ENCODE measurements at places on chromosomes 5 and 9.
A peak's percentile ranks its signal among the peaks of the same experiment; 100 is the strongest.

- no peak for DNase-seq
Observed at GRCh38 chr5:94027145-94027544, 285.7 kb upstream of the POU5F2 start.

DNA sequence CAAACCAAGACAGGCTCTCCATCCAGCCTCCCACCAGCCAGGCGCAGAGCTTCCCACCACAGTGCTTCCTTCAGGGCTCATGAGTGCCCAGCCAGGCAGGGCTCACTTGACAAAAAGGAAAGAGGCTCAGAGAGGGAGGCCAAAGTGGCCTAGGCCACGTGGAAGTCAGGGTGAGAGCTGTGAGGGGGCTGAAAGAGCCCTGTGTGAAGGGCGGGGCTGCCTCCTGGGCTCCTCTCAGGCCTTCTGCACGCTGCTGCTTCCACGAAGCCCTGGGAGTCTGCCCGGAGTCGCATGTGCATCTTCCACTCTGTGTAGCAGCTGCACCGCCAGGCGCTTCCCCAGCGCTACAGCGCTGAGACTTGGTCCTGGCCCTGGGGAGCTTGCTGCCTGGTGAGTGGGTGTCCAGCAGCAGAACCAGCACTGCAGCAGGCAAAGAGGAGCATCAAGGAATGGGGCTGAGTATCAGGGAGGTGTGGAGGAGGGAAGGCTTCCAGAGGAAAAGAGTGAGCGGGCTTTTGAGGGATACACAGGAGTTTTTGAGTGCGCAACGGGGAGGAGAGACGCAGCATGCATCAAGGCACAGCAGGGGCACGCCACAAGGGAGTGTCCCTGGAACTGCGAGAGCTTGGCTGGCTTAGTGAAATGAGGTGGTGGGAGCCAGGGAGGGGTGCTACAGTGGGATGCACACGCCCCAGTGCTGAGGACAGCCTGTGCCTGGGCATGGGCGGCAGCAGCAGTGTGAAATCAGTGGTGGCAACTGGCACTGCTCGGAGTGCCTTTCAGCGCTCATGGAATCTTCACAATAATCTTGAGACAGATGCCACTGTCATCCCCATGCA, 178.0 kb downstream of the GAPVD1 start:
- DNase-seq, result no peak

DNA sequence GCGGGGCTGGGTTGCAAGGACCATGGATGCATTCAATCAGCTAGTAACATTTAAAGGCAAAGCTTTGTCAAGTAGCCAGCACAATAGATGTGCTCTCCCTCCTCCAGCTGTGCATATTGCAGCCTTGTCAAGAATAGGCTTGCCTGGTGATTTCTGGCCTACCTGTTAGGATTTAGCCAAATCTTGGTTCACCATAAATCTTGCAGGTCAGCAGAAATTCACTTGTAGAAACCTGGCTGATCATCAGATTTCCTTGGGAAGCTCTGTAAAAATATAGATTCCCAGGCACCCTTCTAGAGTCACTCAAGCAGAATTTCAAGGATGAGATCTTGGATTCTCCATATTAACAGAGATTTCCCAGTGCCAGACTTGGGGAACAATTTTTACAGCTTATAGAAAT, 152.2 kb upstream of the SLC12A2 start:
- no peak for DNase-seq

- DNase-seq, result no peak
Observed at GRCh38 chr5:116830079-116830478, 255.5 kb upstream of the SEMA6A start.

DNA sequence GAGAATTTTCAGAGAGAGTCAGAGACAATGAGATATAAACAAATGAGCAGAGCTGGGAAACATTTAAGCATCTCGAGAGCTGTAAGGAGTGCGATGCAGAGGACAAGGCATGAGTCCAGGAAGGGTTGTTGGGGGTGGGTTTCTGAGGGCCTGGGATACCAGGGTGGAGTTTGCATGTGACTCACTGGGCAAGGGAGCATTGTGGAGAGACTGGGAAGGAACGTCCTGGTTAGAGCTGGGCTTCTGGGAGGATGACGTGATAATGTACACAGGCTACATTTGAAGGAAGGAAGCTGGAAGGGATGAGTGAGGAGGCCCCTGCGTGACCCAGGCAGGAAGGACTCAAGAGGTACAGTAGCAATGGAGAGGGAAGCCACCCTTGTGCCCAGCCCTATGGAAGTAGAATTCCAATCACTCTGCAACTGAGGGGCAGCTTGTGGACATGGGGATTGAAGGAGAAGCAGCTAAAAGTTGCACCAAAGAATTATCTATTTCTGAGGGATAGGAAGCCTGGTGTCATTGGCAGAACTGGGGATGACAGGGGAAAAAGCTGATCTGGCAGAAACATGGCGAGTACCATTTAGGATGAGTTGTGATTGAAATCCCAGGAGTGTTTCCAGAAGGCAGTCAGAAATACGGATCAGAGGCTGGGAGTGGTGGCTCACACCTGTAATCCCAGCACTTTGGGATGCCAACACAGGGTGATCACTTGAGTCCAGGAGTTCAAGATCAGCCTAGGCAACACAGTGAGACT, 59.3 kb upstream of the AFAP1L1 start:
- no peak for DNase-seq

DNA sequence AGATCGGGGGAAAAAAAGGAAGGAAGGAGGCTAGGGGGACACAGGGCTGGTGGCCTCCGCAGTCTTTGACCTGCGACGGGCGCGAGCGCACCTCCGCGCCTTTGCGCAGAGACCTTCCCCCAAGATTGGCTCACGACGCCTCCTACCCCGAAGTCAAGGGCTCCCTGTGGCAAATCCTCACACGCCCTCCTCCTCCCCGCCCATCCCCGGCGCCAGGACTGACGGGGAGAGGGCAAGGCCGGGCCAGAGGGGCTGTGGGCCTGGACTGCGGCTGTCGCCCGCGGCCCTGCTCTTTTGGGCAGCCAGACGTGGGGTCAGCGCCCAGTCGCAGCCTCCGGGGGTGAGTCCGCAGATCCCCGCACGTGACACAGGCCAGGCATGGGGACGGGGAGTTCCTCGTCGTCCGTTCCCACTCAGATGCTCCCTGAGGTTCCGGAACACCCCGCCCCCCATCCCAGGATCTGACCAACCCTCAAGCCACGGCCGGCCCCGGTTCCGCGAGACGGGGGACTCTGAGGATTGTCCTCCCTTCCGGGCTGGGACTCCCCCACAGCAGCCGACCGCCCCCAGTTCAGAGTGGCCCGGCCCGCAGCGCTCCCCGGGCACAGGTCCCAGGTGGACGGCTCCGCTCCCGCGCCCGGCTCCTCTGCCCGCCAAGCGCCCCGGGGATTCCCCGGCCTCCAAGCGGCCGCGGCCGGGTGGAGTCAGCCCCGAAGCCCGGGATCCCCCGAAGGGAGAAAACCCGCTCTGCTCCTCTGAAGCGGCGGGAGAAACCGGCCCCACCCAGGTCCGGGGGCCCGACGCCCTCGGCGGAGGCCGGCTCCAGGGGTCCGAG, 543 bp upstream of the ANKRD33B start:
- DNase-seq, result peak; percentile 65

GRCh38 chr5:113042491-113043243, 66.1 kb downstream of the DCP2 start:
- no peak for DNase-seq

DNA sequence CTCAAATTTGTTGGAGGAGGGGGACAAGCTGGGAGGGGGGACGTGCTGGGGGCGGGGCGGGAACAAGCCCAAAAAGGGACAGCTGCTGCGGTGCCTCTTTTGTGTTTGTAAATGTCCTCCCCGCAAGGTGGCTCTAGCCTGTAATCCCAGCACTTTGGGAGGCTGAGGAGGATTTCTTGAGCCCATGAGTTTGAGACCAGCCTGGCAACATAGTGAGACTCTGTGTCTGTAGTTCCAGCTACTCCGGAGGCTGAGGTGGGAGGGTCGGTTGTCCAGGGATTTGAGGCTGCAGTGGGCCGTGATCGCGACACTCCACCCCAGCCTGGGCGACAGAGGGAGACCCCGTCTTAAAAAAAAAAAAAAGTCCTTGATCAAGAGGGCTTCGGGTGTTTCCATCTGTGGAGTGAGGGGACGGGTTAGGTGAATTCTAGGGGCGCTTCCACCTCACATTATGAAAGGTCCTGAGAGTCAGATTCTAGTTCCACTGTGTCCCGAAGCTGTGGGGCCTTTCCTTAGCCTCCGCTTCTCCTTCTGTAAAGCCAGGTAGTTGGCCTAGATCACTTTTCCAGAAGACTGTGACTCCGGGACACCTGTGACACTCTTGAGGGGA, 779 bp upstream of the CTNNA1 start:
- DNase-seq, result no peak

DNA sequence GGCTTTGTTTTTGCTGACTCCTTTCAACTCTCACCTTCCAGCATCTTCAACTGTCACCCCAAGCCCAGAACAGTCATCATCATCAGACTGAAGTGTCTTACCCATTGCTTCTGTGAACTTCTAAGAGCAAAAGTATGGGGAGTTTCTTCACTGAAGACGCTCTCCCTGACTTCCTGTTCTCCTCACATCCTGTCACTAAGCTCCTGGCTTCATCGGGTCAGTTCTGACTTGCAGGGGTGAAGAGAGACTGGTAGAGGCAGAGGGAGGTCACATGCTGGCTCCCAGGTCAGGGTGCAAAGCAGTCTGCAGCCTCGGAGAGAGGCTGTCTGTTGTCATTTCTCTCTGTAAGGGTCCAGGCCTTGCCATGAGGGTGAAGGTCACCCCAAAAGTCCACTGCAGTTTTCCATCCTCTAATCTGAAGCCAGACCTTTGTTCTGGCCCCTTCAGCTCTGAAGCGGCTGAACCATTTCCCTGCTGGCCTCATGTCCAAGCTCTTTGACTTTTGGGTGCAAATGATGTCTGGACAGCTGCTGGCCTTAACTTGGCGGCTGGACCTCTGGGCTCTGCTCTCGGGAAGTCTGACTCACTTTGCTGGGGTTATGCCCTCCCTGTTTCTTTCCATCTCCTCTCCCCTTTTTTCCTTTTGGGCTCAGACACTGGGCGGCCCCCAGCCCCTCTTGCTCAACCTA, 305.0 kb downstream of the RAB3C start:
- peak; percentile 17 for DNase-seq

DNA sequence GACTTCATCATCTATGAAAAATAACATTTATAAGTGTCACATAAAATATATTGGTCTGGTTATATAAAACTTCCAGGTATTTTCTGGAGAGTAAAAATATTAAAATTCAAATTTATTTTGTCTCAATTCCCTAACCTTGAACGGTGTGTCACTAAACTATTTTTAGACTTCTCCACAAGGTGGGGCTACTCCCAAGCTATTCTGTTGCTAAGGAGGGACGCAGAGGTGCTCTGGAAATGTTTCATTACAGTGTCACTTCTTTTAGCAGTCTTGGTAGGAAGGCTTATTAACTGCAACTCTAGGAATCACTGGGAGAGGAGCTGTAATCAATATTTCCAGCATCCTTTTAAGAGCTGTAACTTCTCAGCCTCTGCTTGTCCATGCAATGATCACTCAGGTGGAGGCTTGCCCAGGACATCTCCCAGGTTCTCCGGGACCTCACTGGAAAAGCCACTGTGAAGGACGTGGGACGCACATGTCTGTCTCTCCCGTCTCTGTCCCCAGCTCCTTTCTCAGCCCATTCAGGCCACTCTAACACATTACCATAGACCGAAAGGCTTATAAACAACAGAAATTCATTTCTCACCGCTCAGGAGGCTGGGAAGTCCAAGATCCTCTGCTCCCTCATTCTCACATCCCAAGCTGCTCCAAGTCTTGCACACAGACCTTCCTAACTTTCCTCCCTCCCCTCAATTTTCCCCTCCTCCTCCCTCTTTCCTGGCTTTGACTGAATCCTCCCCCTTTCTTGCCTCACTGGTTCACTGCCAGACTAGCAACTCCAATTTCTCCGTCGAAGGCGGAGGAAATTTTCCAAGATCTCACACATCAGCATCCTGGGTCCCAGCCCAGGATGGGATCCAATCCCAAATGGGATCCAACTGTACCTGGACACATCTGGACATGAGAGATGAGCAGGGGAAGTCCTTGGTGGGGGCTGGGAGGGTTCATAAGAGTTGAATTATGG, 32.7 kb upstream of the DNAH5 start:
- DNase-seq, result no peak

GRCh38 chr5:135051399-135051798, 17.4 kb upstream of the PITX1 start:
- no peak for DNase-seq

DNA sequence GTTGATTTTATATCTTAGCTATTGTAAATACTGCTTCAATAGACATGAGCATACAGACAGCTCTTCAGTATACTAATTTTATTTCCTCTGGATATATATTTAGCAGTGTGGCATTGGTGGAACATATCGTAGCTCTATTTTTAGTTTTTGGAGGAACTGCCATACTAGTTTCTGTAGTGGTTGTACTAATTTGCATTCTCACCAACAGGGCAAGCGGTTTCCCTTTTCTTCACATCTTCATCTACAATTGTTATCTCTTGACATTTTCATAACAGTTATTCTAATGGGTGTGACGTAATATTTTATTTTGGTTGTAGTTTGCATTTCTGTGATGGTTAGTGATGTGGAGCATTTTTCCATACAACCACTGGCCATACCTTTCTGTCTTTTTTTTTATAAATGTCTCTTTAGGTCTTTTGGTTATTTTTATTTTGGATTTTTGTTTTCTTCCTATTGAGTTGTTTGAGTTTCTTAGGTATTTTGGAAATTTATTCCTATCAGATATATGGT, 32.5 kb downstream of the TAF11L14 start:
- DNase-seq, result no peak

DNA sequence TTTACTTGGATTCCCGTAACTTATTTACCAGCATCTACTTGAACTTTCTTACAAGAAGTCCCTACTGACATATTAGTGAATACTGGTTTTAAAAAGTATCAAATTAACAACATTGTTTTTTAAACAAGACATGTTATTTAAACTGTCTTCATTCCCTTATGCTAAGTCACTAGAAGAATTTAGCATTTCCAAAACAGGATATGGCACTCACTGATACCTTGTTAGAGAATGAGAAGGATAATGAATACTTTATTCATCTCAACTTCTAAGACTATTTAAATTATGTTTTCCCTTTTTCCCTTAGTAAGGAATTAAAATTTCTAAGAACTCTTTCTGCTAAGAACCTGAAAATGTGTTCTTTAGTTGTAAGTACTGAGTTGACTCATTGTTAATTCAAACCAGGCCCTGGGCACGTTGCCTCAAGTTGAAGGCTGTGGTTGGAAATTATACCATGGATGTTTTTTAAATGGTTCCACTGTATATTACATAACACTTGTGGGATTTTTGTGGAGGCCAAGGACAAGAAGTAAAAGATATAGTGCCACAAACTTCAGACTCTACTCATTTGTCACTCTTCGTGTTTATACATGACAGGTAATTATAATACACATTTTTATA, 219.0 kb upstream of the EDIL3 start:
- no peak for DNase-seq

GRCh38 chr5:92401-93220, 643 bp downstream of the PLEKHG4B start:
- DNase-seq, result no peak

DNA sequence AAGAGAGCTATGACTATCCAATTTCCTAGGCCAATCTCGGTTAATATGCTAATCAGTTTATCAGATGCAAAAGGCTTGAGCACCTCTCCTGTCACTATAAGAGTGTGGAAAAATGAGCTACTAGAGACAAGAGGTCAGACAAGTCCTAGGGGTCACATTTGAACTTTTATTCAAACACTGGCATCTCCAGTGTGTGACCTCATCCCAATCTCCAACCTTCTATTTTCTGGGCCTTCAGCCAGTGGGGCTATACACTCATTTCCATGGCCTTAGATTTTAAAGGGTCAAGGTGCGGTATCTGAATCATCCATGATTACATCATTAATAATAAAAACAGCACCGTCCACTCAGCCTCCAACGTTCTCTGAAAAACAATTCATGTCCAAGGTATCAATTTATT, 139.6 kb upstream of the LRRTM2 start:
- no peak for DNase-seq

- DNase-seq, result no peak
Observed at GRCh38 chr5:42924226-42924625, 112.5 kb upstream of the SELENOP start.

GRCh38 chr5:80615266-80615914, 39.1 kb upstream of the MSH3 start:
- DNase-seq, result no peak

Measured in activated CD4-positive, alpha-beta T cell treated with anti-CD3 and anti-CD28 coated beads, Interleukin-2, amount 50 U/mL, for 48 hours (primary cell).